ENCODE measurements at places on chromosomes 2 and 18.

GRCh38 chr18:62576845-62577512, 54.2 kb downstream of the ZCCHC2 start:
- no peaks in the 10 kb centered on the region for H3K27me3 ChIP-seq
- no peak overlapping the region for H3K27ac ChIP-seq
- DNase-seq, result no peak
- 0 out of 2 replicates have a peak, but pooled peaks cover 6% of the 10 kb centered on the region for H3K36me3 ChIP-seq

DNA sequence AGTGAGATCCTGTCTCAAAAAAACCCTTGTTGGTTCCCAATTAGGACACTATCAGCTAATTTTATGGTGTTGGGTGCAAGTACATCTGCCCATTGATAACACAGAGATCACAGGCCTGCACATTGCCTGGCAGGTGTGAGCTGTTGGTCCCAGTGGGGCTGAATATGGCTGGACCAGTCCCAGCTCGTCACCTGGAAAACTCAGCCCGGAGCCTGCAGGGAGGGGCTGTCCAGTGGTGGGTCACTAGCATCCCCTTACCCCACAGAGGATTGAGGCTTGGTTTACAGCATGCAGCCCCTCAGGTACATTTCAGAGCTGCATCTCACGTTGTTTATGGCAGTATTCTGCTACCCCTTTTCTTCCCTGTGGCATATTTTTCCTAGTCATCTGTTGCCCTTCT, 40.8 kb upstream of the CHMP1B start:
- no peak for DNase-seq
- no peak overlapping the region for H3K27ac ChIP-seq
- H3K36me3 ChIP-seq, result no peaks in the 10 kb centered on the region

DNA sequence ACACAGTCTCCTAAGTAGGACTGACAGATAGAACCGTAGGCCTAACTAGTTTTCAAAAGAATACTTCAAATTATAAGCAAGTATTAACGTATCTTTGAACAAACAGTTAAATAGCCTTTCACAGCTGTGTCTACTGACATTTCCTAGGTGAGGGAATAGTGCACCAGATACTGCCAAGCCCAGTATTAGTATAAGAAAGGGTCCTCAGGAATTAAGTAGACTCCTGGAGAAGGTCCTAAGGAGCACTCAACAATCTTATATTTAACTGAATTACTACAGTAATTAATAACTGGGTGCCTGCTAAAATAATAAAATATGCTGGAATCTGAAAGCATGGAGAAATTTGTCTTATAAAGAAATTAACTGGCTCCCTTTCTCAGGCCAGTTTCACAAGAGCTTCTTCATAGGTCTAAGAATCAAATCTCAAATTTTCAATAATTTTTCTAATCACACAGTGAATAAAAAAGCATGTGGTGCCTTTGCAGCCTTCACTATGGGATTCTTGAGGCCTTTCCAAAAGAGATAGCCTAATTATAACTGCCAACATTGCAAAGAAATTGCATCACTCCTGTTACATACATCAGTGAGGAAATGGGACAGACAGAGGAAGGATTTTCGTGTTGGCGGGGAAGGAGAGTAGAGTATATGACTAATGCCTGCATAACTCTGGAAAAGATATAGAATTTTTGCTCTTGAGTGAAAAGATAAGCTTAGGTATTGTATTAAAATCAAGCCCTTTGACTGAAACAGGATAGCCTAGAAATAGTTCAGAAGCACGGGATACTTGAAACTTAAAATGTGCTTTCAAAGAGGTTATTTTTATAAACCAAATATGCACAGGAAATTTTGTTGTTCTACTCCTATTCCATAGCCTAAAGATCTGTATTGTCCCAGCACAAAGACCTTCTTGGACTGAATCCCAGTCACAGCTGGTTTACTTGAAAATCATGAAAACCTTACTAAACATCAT, 228.6 kb upstream of the STK17B start:
- no peaks in the 10 kb centered on the region for H3K27me3 ChIP-seq
- peaks cover 4% of the 10 kb centered on the region for H3K4me1 ChIP-seq
- no peak overlapping the region for H3K4me3 ChIP-seq
- no peak overlapping the region for H3K27ac ChIP-seq
- peak; percentile 40 for DNase-seq

DNA sequence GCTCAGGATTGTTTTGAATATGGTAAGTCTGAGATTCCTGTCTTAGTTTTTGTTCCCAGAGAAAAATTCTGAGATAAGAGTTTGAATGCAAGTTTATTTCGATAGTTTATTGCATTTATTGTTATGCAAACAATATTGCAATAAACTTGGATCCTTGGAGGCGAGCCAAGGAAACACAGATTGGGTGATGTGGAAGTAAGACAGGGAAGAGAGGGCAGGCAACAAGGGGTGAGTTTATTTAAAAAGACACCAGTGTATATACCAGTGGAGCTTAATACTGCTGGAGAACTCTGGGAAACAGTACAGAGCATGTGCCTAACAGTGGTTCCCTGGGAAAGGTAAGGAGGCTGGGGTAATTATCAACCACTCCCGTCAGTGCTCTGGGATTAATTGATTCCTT, 87.5 kb upstream of the NEDD4L start:
- no peak overlapping the region for H3K4me3 ChIP-seq
- no peaks in the 10 kb centered on the region for H3K4me1 ChIP-seq
- H3K36me3 ChIP-seq, result no peaks in the 10 kb centered on the region
- DNase-seq, result no peak
- peaks cover 3% of the 10 kb centered on the region for H3K27me3 ChIP-seq

DNA sequence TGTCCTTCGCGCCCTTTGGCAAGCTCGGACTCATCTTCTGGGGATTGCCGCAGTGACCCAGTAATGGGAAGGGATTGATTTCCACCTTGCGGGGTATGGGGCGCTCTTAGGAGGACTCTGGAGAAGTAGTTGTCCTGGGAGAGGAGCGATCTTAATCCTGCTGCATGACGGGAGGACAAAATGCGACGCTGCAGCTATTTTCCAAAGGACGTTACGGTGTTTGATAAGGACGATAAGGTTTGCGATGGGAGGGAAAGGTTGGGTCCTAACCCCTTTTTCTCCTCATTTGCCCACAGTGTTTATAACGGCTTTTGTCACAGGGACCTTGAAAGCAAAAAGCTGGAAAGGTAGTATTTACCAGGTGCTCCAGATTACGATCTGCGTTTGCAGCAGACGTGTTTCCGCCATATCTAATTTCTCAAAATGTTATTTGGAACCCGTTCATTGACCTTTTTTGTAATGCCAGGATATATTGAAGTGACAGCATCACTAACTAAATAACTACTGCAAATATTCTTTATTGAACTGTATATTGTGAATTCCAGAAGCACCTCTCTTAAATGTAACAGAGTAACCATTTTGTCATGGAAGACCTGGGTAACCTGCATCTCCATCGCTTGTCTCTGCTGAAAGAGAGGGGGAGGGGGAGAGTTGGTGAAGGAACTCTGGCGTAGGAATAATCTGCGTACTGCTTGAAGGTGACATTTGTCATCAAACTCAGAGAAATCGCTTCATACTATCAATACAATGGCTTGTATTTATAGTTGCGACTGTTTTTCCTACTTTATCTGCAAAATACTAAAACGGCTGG, 590 bp downstream of the MDH1 start:
- no peaks in the 10 kb centered on the region for H3K27me3 ChIP-seq
- peaks cover 4% of the 10 kb centered on the region for H3K36me3 ChIP-seq
- peak overlapping the region; percentile 71 for H3K4me3 ChIP-seq

DNA sequence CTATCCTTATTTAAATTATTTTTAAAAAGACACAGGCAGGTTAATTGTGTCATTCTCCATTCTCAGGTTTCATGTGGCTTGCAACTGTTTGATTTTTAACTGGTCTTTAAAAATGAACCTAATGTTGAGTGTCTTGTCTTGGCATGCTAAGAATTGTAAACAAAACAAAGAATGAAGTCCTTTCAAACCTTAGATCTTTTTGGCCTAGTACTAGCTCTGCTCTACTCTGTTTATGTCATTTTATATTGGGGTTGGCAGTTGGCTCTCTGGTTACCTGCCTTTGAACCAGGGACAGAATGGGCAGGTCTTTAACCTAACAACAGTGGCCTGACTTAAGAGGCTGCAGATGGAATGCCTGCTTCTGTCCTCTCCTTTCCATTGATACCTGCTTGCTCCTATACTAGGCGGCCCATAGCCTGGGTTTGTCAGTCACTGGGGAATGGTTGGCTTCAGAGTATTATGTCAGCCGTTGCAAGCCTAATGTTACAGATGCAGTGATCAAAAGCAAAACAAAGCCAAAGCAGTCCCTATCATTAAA, 85.5 kb downstream of the MTA3 start:
- no peaks in the 10 kb centered on the region for H3K4me1 ChIP-seq
- no peaks in the 10 kb centered on the region for H3K36me3 ChIP-seq
- H3K27me3 ChIP-seq, result no peaks in the 10 kb centered on the region
- no peak for DNase-seq

Data from HCT116 (cell line).